Ureter (tissue), 1 donor: ENCODE measurements at places on chromosomes 7 and 10.

DNA sequence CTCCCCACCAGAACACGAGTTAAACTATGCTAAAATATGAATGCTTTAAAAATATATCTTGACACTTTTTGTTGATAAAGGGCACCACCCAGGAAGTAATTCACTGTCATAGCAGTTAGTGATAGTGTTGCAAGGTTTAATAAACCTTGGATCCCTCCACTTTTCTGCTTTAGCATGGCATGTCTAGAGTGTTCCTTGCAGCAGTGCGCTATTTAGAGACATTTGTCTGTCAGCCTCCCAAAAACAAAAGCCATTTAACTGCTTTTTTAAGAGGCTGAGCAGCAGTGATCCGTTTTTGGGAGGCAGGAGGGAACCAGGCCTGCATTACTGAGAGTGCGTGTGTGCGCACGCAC lies 69.6 kb upstream of the RAB11FIP2 start:
- DNase-seq, result no peak

DNA sequence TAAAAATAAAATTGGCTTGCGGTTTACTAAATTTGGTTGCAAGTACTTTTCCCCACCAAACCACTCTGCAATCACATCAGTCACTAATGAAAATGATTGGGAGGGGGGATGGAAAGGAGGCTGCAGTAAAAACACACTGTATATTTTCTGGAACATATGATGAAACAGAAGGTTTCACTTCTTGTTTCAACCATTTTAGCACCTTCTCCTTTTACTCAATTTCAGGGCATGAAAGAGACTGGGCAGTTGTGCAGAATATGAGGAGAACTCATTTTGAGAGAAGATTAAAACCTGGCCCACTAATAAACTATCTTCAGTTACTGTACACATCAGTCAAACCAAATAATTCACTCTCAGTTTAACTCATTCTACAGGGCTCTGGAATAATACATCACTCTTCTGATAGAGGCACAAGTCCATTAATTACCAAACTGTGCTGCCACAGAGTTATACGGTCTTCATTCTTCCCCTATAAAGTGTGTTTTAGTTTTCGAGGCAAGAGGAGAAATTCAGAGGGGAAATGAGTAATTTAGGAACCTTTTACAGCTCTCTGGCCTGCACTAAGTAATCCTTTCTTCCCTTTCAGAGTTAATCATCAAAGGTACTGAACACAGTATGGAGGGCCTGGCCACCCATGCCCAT lies 25.5 kb downstream of the JAZF1 start:
- DNase-seq, result no peak

GRCh38 chr7:134818613-134819345 lies 39.3 kb downstream of the CALD1 start:
- no peak for DNase-seq

DNA sequence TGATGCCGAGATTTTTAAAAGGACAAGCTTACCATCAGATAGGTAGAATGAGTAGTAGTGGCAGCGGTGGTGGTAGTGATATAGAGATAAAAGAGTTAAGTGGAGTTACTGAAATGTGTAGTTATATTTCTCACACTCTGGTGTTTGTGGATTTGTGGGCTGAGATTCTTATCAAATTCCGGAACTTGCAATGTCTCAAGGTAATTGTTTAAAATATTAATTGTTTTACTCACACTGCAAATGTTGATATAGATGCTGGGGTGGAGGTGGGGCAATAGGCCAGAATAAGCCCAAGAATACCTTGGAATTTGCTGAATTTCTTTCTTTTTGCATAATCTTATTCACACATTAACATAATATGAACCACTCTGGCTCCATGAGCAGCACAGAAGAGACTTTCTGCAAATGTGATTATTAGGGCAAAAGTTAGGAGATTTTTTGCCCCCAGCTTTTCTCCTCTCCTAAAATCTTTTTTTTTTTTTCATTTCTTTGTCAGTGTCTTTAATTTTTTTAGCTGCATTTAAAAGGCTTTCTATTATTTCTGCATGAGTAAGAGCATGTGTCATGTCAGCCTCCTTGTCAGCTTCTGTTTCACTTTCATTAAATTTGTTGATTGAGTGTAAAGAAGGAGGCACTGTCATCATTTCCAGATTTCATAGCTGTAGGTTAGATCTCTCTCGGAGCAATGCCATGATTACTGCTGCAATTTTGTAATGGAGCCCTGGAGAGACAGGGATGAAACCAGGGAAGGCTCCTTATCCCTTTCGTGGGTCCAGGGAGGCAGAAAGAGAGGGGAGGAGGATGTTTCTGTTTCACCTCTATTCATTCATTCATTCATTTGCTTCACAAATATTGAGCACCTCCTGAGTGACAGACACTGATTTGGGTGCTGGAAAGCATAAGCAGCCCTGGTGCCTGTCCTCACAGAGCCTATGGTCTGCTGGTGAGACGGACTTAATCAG lies 13.1 kb upstream of the SGMS1 start:
- DNase-seq, result no peak

DNA sequence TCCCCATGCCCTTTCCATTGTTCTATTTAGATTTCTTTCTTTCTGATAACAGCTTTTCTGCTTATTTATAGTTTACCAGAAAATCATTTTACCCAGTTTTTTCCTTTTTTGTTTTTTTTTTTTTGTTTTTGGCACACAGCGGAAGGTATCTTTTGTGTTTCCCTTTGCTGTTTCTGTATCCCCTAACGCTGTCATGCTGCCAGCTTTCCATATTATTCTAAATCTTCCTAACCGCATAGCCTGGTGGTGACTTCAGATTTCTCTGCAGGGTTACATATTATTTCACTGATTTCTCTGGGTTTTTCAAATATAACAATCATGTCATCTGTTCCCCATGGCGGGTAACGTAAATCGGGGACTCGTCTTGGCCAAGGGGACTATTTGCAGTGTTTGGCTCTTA lies 4.0 kb upstream of the SLC29A4 start:
- DNase-seq, result no peak

DNA sequence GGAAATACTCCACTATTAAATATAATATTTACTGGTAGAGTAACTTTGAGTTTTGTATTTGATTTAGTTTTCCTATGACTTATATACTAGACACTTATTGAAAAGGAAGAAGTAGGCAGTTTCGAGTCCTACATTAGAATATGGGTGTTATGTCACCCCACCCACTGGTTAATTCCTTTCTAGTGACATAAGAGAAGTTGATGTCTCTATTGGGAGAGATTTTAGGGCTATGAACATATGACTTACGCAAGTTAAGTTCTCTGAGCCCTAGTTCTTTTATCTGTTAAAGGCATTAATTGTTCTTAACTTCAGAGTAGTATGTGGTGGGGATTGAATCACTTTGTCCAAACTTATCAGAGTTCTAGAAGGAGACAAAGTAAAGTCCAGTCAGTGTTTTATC lies 30.5 kb downstream of the CPED1 start:
- no peak for DNase-seq

DNA sequence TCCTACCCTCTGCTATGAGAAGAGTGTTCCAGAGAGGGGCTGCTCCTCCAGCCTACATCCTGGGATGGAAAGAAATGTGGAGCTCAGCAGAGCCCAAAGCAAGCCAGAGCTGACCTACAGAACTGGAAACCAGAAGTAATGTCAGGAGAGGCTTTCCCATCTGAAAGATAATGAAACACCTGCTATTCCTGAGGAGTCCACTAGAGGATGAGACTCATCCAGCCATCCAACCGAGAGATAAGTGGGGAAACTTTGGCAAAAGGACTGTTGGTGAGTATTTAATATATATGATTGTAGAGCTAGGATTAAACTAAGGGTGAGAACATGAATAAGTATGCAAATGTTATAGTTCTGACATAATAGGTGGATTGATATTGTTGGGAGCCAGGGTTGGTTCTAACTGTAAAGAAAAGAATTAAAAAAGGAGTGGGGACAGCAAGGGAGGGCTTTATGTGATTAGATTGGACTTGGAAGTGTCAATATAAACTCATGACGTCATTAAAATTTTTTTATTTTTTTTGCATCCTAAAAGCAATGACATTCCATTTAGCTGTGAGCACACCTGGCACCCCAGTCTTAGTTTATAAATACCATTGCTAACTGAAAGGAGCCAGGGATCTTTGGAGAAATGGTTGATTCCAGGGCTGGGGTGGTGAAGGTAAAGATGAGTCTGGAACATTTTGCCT lies 312.8 kb upstream of the NFE2L3 start:
- DNase-seq, result no peak

GRCh38 chr7:157508477-157508881 lies 171.7 kb downstream of the DNAJB6 start:
- DNase-seq, result peak; percentile 20

GRCh38 chr10:32148864-32149251 lies 92.6 kb upstream of the KIF5B start:
- no peak for DNase-seq

DNA sequence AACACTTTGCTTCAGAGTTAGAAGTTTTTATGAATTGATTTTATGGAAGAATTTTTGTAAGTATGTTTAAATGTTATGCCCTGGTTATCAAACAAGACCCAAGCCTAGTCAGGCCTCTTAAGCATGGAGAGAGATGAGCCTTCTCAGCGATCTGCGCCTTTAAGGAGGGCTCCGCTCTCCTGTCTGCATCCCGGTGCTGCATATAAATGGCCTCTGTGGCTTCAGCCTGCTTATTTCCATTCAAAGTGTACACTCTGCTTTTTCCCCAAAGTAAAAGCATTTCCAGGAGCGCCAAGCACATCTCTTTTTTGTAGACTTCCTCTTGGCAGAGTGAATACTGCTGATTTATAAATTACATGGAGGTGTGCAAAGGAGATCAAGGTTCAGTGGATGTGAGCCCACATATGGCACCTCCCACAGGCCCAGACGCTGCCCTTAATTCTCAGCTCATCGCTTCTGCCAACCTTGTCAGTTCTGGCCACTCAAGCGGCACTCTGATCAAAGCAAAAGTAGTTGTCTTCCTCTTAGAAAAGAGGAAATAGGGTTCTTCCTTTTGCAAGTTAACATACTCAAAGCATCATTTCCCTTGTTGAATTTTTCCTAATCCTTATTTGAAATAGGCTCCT lies 70.0 kb upstream of the SFMBT2 start:
- no peak for DNase-seq

DNA sequence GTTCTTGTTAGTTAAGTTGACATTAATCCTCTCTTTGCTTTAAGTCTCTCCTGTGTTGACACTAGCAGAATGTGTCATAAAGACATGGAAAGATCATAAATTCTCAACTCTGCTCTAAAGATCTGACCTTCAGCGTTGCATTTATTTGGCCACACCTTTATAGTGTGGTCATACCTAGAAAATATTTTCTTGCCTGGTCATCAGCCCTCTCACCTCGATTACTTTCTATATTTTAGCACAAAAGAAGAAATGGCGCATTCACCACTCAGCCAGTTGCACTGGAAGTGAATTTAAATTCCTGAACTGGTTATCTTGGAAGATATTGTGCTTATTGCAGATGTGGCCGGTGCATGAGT lies 96.7 kb upstream of the PDCD4 start:
- DNase-seq, result no peak

DNA sequence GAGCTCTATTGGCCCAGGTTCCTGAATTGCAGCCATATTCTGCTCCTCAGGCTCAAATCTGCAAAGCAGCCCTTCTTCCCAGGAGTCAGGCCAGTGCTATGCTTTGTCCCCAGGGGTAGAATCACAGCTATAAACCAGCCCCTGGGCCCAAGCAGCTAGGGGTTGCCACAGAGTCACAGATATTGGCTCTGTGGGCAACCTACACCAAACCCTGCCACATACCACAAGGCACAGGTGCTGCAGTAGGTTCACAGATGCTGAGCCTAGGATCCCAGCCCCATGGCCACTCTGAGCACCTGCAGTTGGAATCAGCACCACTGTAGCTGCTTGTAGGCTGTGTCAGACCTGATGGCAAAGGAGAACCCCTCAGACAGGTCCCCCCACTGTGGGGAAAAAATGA lies 43.1 kb upstream of the CAMK2B start:
- no peak for DNase-seq

DNA sequence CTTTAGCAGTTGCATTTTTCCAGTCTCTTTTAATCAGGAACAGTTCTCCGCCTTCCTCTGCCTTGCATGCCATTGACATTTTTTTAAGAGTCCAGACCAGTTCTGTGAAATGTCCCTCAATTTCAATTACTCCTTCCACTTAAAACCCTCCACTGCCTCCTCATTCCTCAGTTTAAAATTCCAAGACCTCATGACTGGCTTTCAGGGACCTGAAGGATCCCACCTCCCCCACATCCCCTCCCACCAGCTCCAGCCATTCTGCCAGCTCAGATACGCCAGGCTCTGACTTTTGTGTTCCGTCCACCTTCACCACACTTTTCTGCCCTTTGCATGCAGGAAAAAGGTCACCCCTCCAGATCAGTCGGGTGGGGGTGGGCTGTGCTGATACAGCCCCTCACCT lies 8.7 kb downstream of the TNRC18 start:
- no peak for DNase-seq

DNA sequence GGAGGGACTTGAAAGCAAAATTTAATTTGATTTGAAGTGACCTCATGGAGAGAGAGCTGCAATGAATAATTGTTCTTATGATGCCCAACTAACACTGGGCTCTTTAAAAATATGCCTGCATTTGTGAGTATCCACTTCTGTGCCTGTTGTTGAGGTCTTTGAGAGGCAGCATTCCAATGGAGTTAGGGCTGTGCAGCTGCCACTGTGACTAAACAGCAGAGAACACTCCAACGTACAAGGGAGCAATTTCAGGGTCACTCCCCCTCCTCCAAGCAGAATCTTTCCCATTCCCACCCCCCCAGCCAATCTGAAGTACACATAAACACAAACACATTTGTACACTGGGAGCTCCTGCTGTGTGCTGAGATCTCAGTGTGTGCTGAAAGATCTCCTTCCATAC lies 28.0 kb upstream of the GSAP start:
- DNase-seq, result no peak

GRCh38 chr10:69048103-69048502 lies 39.8 kb upstream of the SRGN start:
- DNase-seq, result no peak

DNA sequence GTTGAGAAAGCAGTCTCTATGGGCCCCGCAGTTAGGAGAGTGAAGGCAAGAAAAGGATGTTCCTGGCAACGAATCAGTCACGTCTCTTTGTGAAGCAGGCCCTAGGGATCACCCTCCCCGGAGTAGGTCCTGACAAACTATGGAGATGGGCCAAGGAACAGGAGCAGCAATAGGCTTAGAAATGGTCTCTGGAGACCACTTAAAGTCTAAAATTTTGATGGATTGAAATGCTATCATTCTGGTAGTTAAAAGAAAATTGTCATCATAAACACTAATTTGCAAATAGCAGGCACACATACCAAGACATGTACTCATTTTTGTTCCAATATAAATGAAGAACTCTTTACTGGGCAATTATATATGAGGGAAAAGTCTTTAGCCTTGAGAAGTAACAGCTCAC lies 123.5 kb downstream of the ITGB8 start:
- no peak for DNase-seq

- DNase-seq, result no peak
Measured at GRCh38 chr7:121447243-121447910, 51.3 kb upstream of the FAM3C start.

- DNase-seq, result no peak
Measured at GRCh38 chr7:157335991-157336382, 817 bp upstream of the DNAJB6 start.

GRCh38 chr7:5320802-5321396 lies 38.2 kb downstream of the SLC29A4 start:
- DNase-seq, result no peak
